ENCODE measurements at places on chromosomes 11 and 22.

DNA sequence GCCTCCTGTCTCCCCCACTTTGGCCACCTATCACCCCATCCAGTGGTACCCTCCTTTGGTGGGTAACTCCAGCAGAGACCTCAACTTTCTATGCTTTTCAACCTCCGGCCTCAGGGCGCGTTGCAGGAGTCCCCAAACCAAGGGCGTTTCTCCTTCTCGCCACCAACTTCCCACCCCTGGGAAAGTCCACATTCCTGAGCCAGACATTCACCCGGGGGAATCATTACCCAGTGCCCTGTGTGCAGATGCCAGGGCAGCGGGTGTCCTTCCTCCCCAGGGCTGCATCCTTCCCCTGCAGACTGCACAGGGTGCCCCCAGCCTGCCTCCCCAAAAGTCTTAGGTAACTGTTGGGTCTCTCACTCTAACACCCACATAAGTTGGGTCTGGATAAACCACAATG is 26.4 kb downstream of the MYEOV start:
- no peak for DNase-seq

DNA sequence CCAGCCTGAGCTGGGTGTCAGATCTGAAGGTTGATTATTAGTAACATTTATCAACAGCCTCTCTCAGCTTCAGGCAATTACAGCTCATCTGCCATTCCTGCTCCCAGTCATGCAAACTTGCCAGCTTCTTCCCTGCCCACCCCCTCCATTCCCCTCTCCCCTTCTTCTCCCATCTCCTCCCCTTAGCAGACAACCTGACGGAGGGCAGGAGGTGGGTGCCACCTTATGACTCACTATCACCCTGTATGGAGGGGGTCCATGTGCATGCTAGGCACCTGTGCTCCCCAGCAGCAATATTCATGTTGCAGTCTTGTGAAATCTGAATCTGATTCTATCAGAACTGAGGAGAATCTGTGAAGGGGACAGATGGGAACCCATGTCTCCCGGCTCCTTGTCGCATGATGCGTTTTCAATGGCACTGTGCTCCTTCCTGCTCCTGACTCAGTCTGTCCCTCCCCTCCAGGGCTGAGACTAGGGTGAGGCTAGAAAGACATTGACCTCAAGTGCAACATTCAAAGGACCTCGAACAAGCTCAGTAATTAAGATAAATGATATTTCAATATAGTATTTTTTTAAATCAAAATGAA is 46.3 kb upstream of the TUB start:
- DNase-seq, result no peak

GRCh38 chr11:75205564-75206020 is 35.0 kb upstream of the TPBGL start:
- no peak for DNase-seq

DNA sequence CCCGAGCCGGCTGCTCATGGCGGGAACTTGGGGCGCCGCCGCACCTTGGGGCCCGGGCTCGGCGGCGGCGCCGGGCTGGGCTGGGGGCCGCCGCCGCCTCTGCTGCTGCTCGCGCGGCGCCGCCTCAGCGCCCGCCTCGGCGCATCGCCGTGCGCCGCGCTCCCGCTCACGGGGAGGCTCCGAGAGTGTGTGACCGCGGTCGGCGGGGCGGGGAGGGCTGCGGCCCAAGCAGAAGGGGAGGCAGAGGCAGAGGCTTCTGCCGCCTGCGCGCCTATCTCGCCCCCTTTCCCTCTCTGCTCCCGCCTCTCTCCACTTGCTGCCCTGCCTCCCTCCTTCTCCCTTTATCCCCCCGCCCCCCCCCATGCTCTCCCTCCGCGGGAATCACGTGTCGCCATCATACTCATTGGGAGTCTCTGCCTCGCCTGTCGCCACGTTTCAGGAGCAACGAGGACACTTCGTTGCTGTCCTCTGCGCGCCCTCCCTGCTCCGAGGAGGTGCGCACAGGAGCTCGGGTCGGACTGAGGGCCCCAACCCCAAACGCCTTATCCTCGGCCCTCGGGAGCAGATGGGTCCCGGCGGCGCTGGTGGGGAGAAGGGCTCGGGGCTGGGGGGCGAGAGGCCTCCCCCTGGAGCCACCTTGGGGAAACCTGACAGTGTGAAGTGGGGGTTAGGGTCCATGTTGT is at the start of gene GUCY1A2:
Gene GUCY1A2, minus strand, starts transcription at position 258 of the 683 bp plus-strand sequence. CDS start 421 bp downstream, outside the sequence.
- peak; percentile 44 for DNase-seq

- no peak for DNase-seq
Measured at GRCh38 chr11:1932681-1933080, 13.2 kb downstream of the TNNT3 start.

GRCh38 chr11:107783121-107783520 is 71.3 kb upstream of the SLN start:
- no peak for DNase-seq

DNA sequence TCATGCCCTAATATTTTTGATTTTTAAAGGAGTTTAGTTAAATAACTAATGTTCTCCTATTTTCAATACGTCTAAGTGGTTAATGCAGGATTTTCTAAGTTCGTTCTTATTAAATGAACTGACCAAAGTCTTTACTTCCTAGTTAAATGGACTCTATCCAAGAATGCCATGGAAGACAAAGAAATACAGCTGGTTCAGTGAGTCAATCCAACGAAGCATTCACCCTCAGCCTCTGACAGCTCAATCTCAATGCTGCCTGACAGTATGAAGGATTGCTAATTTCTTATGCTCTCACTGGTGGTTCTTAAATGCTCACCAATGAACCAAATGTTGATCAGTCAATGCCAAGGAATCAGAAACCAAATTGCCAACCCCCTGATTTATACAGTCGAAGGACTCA is 219.4 kb downstream of the CADM1 start:
- no peak for DNase-seq

GRCh38 chr11:61695917-61696316 is 15.7 kb downstream of the DAGLA start:
- no peak for DNase-seq

- DNase-seq, result no peak
Measured at GRCh38 chr22:19387038-19387437, 44.5 kb downstream of the HIRA start.

- DNase-seq, result no peak
Measured at GRCh38 chr11:34671946-34672345, 51.1 kb downstream of the EHF start.

- peak; percentile 6 for DNase-seq
Measured at GRCh38 chr22:30044369-30044768, 35.9 kb upstream of the HORMAD2 start.

DNA sequence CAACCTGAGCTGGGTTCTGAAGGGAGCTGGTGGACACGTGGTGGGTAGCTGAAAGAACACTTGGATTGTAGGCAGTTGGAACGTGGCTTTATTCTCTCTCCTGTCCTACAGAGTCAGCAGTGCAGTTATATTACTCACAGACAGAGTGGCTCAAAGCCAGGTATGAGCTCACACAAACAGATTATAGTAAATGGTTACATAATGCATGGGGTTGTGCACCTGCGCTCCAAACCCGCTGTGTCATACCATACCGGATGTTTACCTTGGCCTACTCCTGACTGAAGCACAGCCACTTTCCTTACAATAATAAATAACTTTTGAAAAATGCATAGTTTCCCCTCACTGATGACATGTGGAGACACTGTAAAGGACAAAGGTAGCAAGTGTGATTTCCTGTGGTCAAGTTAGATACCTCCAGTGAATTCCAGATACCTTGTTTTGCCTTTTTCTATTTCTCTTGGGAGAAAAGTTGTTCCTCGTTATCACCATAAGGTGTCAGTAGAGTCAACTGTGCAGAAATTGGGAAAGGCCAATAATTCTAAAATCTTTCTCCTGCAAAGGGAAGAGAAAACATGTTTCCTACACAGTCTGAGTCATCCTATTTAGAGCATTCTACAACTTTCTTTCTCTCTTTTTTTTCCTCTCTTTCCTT is 13.5 kb downstream of the MS4A6A start:
- no peak for DNase-seq

- DNase-seq, result no peak
Measured at GRCh38 chr22:28900379-28900925, 17.1 kb downstream of the ZNRF3 start.

DNA sequence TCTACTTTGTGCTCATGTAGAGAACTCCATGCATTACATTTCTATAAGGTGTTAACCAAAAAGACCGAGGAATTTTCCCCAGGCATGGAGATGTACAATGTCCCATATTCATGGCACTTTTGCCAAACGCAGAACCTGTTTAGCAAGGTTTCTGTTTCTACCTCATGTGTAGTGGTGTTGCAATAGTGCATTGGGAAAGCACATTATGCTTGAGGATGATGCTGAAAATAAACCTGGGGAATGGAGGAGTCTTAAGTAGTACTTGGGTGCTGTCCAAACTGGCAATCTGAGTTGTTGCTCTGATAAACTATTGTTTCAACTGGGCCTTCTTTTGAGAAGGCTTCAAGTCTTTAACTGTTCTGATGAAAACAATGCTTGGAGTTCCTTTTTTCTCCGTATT is 11.5 kb upstream of the MUC15 start:
- DNase-seq, result no peak

DNA sequence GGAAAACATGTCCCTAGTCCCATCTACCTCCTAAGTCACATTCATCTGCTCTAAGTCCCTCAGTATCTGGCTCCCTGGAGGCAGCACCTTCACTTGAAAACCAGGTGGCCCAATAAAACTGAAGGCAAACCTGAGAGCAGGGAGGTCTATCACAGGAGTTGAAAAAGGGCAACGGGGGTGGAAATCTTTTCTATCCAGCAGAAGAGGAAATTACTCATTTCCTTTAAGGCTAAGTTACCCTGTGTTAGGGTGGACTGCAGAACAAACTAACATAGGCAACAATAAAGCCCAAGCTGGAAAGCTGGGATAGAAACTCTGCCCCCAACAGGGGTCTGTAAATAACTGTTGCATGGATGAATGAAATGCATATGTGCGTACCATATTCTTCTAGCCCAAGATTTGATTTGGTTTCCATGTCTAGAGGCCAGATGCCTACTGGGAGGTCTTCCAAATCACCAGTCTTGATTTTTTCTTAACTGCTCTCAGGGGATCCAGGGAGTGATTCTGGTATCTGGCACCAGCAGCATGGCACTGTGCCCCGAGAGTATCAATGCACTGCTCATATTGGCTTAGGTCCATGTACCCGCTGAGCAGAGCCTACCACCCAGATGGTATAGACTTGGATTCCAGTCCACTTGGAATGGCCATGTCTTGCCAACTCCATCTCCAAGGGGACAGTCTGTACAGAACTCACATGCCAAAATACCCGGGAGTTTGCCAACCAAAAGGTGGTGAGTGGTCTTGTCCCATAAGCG is 350.0 kb upstream of the NCAM1 start:
- no peak for DNase-seq

GRCh38 chr11:24759742-24760141 is 262.9 kb downstream of the LUZP2 start:
- DNase-seq, result no peak
